ENCODE measurements at places on chromosomes 7 and 10.
A peak's percentile ranks its signal among the peaks of the same experiment; 100 is the strongest.

- peak; percentile 44 for DNase-seq
Measured at GRCh38 chr10:4514445-4515108, 311.4 kb upstream of the AKR1E2 start.

DNA sequence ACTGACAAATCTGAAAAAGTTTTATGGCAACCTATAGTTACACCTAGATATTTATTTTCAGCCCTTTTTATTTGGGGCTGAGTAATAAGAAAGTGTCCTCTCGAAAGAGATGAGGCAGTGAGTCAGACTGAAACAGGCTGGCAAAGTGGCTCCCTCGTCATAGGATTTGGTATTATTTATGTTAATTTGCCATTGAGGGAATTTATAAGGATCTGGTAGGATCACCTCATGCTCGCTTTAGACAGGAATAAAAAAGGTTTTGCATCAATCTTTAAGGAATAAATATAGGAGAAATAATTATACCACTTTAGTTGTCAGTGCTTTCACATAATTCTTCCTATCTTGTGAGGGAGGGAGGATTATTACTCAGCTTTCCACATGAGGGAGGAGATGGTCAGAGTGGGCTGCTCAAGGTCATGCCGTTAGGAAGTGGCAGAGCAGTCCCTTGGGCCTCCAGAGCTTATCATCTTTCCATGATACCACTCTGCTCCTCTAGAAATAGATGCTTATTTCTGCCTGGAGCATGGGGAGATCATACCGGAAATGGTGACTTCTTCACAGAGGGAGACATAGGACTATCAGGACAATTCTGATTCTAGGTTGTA, 356.8 kb downstream of the GPR158 start:
- DNase-seq = no peak

DNA sequence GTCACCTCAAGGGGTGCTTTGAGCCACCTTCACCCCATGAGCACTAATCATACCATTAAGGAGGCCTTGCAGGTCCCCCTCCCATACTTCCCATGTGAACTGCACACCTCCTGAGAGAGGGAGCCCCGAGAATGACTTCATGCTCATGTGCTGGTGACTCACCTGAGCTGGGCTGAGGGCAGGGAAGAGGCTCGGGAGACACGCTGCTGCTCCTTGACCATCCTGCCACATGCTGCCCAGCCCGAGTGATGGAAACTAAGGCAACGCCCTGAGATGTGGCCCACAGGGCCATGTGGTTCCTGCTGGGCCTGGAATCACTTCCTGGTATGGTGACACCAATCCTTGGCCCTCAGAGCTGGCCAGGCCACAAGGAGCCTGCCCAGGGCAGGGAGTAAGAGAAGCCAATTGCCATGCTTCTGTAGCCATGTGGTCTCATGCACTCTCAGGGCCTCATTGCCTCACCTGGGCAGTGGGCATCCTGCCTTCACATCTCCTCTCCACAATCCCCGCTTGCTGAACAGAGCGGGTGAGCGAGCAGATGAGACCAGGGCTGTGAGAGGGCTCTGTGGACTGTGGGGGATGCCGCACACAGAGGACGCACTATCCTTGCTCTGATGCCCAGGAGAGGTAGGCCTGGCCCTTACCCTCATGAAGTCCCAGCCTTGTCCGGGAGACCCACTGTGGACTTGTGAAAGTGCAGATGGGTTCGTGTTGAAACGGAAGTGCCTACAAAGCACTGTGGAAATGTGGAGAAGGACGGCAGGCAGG, 18.3 kb upstream of the PPIF start:
- DNase-seq = peak; percentile 23

DNA sequence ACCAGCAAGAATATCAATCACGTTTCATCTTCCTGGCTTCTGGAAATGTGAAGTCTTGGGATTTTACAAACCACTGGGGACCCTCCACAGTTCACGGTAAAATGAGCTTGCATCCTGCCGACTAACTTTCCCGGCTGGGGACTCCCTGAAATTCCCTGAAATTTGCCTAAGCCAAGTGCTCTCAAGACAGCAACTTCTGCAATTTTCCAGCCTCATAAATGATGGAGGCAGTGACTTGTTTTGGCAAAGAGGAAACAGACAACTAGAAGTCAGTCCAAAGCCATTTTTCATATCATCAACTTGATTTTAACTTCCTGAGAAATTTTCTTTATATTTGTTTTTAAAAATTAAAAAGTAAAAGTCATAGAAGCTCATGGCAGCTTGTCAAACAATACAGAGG, 212.3 kb downstream of the FANK1 start:
- DNase-seq = no peak

GRCh38 chr7:2843711-2844152, 376 bp downstream of the GNA12 start:
- peak; percentile 28 for DNase-seq

GRCh38 chr7:50156706-50157105, 63.7 kb upstream of the ZPBP start:
- no peak for DNase-seq

DNA sequence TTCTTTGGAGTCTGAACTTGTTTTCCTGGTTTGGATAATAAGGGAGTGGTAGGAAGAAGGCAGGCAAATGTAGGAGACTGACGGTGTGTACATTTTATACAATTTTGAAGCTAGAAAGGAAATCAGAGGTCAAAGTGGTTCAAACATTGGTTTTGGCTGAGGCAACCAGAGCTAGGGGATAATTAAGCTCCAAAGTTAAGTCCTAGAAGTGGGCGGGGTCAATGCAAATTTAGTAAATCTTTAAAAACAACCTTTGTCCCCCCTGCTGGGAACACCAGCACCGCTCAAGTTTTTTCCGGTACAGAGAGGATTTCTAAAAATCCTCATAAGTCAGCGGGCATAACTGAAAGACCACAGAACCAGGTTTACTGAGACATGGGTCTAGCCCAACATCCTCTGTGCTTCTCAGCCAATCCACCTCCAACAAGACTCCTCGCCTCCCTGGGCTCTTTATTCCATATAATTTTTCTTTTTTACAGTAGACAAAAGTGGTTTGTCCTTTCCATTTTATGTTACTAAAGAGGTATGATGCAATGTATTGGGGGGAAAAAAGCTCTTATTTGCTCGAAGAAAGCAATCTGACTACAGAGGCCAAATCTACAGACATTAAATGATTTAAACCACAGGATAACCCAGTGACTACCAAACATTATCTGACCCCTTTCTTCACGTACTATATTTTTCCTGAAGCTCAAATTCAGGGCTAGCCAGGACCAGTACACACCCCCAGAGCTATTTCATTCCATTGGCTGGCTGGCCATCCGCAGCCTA, 1.6 kb downstream of the GLUD1 start:
- DNase-seq = no peak

DNA sequence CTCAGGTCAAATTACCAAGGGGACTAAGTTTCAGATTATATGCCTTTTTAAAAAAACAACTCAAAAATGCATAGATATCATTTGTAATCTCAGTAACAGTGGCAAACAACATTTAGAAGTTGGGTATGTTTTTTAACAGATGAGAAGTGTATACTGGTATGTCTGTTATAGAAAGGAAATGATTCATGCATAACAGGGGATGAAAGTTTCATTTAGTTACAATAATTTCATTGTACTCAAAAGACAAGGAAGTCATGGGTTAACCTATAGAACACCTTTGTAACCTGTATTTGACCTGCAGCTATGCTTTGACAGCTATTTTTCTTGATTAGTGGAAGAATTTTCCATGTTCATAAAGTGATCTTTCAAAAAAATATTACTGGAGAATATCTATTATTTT, 35.4 kb upstream of the FAM133B start:
- no peak for DNase-seq

- DNase-seq = no peak
Measured at GRCh38 chr7:75039166-75039565, 34.4 kb downstream of the RCC1L start.
